Lung microvascular endothelial cell (primary cell): ENCODE measurements at places on chromosomes 3 and 15.

- DNase-seq, result peak; percentile 56
Observed at GRCh38 chr3:81910244-81910852, 148.9 kb upstream of the GBE1 start.

GRCh38 chr3:49484471-49484870 is 14.4 kb downstream of the DAG1 start:
- no peak for DNase-seq

GRCh38 chr15:31309893-31310606 is 16.6 kb upstream of the KLF13 start:
- no peak for DNase-seq

DNA sequence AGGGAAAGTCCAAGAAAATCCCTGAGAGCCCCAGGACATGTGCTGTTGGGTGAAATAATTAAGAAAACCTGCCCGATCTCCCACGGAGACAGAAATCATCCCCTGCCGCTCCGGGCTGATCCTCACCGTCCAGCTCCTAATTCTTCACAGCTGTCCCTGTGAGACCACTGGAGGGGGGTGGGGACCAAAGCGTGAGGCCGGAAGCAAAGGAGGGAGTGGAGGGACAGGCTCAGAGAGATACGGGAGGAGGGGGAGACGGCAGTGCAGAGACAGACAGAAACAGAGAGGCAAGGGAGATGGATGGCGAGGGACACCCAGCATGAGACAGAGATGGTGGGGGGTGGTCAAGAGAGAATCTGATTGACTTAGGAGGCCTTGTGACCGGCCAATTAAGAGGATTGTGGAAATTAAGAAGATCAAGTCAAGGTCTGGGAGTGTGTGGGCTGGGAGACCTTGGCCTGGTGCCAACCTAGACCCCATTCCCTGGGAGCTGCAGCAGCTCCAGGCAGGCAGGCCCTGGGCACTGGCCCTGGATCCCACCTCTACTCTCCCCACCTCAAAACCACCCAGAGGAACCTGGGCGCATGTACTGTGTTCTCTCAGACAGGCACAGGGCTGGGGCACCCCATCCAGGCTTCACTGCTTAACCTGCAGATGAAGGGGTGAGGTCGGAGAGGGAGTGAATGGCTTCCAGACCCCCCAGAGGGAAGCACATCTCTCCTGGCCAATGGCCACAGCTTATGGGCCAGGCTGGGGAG is 113.2 kb upstream of the ALDH1A3 start:
- no peak for DNase-seq

- DNase-seq, result no peak
Observed at GRCh38 chr3:128145279-128145678, 8.0 kb upstream of the EEFSEC start.

DNA sequence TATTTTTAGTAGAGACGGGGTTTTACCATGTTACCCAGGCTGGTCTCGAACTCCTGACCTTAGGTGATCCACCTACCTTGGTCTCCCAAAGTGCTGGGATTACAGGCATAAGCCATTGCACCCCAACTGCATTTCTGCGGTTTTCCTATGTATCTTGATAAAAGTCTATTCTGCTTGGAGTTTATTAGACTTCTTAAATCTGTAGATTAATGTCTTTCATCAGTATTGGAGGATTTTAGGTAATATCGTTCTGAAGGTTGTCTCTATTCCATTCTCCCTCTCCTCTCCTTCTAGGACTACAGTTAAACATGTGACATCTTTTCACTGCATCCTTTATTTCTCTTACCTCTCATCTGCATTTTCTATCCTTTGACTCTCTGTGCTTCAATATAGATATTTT is 46.3 kb upstream of the GCNT3 start:
- no peak for DNase-seq

- no peak for DNase-seq
Observed at GRCh38 chr3:97817965-97818364, 3.8 kb upstream of the CRYBG3 start.

GRCh38 chr15:81966631-81967030 is 79.2 kb downstream of the MEX3B start:
- DNase-seq, result no peak

GRCh38 chr3:178514401-178514800 is 21.8 kb upstream of the KCNMB2 start:
- DNase-seq, result no peak

GRCh38 chr15:96593735-96594134 is 263.2 kb downstream of the NR2F2 start:
- no peak for DNase-seq

DNA sequence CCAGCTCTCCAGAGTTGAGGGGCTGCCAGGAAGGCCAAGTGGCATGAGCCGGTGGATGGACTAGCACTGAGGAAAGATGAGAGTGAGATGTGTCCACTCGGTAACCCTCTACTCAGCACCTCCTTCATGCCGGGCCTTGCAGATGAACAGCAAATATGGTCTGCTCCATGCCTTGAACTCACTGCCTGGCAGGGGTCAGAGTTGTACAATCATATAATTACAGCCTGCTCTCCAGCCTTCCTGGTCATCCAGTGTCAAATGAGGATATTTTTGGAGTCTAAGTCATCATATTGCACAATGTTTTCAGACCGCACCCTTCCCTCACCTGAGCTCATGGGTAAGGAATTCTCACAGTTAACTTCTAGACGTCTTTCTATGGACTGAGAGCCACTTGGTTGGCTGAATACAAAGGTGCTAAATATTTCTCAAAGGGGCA is 4.9 kb downstream of the MGLL start:
- peak; percentile 31 for DNase-seq

DNA sequence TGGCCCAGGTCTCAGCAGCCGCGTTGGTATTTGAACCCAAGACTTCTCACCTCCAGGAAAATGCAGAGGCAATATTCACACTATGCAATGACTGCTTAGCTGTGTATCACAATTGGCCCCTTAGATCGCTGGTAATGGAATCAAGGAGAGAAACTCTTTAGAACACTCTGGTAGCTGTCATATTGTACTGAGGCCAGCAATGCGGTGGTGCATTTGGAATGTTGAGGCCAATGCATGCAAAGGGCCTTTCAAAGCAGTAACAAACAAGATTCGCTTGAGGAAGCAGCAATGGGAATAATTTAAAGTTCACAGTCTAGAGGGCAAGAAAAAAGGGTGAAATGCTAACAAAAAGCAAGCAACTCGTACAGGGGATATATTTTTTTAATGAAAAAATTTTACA is 764.1 kb downstream of the GRM7 start:
- DNase-seq, result no peak

DNA sequence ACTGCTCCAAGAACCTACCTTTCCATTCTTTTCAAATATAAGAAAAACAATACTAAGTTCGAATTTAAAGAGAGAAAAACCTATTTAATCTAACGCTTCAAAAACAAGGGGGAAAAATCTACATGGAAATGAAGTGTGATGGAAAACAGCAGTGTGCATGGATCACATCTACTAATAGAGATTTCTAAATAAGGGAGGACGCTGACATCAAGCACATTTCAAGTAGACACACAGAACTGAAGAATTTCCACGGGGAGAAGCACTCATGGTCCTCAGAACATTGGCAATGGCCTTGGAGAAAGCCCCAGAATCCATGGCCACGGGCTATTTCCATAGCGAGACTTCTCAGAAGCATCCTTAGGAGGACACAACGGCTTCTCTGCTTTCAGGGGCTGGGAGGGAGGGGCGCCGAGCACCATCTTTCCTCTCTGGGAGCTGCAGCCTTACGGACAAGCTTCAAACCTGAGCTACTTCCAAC is 1.0 kb downstream of the TASOR start:
- no peak for DNase-seq

GRCh38 chr15:26126070-26126469 is 262.9 kb upstream of the ATP10A start:
- no peak for DNase-seq

DNA sequence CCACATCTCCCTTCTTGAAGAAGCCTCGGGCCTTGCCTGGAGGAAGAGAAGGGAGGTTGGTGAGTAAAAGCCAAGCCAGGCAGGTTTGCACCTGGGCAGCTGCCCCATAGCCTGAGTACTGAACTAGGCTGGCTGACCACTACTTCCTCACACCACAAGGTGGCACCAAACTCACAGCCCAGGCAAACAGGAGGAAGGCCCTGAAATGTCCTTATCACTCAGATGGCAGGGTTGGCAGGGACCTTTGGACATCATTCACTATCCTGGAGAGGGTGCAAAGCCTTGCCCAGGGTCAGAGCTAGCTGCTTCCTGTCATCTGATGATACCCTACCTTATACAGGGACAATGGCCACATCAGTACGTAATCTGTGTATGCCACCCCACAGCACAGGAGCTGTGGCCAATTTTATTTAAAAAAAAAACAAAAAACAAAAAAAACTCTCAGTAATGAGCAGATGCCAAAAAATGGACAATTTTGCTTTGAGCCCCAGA is 2.2 kb upstream of the GRAMD2A start:
- DNase-seq, result peak; percentile 88

- no peak for DNase-seq
Observed at GRCh38 chr3:51400166-51400565, 9.1 kb downstream of the RBM15B start.
